Mononuclear cell (primary cell): ENCODE measurements at places on chromosomes 1 and 21. TPM values are rescaled to one million over a fixed set of nuclear protein-coding genes. Genes with fewer than 3 reads are reported as not detected.

The RAB3B gene
- total RNA-seq = under 0.01 TPM

The RHCE gene
- total RNA-seq = not detected

The LHX8 gene
- not detected for total RNA-seq

The VASH2 gene
- total RNA-seq = 0.10 TPM

The PGLYRP4 gene
- not detected for total RNA-seq

The NBPF8 gene
- total RNA-seq = 33.0 TPM

The C1orf87 gene
- total RNA-seq = not detected

The ADCY10 gene
- total RNA-seq = not detected

The CLCA1 gene
- total RNA-seq = not detected

The NBPF20 gene
- total RNA-seq = 1.7 TPM

The AK5 gene
- 16.3 TPM for total RNA-seq

The CDCA8 gene
- total RNA-seq = 0.31 TPM

The PBX1 gene
- total RNA-seq = 4.2 TPM

The LCE6A gene
- total RNA-seq = not detected

The SLAMF9 gene
- total RNA-seq = 0.63 TPM

The PEF1 gene
- total RNA-seq = 34.2 TPM

The KLHDC9 gene
- total RNA-seq = not detected

The RGS4 gene
- total RNA-seq = not detected

The ZNF648 gene
- not detected for total RNA-seq

The FALEC gene
- not detected for total RNA-seq

The NLRP3 gene
- total RNA-seq = 648 TPM

The NRAS gene
- 77.6 TPM for total RNA-seq

The E2F2 gene
- total RNA-seq = 2.7 TPM

The TSPAN2 gene
- 2.6 TPM for total RNA-seq

The OR2L8 gene
- total RNA-seq = 0.31 TPM

The CFAP410 gene
- 17.6 TPM for total RNA-seq

The BRINP3 gene
- not detected for total RNA-seq

The OVAAL gene
- total RNA-seq = not detected

The ST6GALNAC3 gene
- 3.5 TPM for total RNA-seq

The PDXK gene
- 26.0 TPM for total RNA-seq

The PADI2 gene
- 9.1 TPM for total RNA-seq

The CORT gene
- 0.10 TPM for total RNA-seq

The AQP10 gene
- 4.1 TPM for total RNA-seq

The C4BPA gene
- 0.10 TPM for total RNA-seq

The CFAP141 gene
- total RNA-seq = not detected

The GPR37L1 gene
- total RNA-seq = not detected

The CAPN9 gene
- total RNA-seq = not detected

The SELE gene
- total RNA-seq = not detected

The DNALI1 gene
- total RNA-seq = 0.21 TPM

The NCAM2 gene
- total RNA-seq = 0.10 TPM

The KCNJ9 gene
- not detected for total RNA-seq

The LCE3E gene
- total RNA-seq = not detected

The C1orf210 gene
- not detected for total RNA-seq

The DNAI4 gene
- total RNA-seq = 8.2 TPM

The LRRN2 gene
- total RNA-seq = not detected

The CLDN19 gene
- under 0.01 TPM for total RNA-seq

The KRTAP13-2 gene
- not detected for total RNA-seq

The KRTAP11-1 gene
- not detected for total RNA-seq

The SLC9C2 gene
- total RNA-seq = not detected

The EXTL1 gene
- under 0.01 TPM for total RNA-seq

The ZCCHC17 gene
- total RNA-seq = 9.1 TPM
